Activated CD4-positive, alpha-beta T cell treated with anti-CD3 and anti-CD28 coated beads, Interleukin-2, amount 50 U/mL, for 24 hours (primary cell): ENCODE measurements at places on chromosomes 7 and 10.
A peak's percentile ranks its signal among the peaks of the same experiment; 100 is the strongest.

DNA sequence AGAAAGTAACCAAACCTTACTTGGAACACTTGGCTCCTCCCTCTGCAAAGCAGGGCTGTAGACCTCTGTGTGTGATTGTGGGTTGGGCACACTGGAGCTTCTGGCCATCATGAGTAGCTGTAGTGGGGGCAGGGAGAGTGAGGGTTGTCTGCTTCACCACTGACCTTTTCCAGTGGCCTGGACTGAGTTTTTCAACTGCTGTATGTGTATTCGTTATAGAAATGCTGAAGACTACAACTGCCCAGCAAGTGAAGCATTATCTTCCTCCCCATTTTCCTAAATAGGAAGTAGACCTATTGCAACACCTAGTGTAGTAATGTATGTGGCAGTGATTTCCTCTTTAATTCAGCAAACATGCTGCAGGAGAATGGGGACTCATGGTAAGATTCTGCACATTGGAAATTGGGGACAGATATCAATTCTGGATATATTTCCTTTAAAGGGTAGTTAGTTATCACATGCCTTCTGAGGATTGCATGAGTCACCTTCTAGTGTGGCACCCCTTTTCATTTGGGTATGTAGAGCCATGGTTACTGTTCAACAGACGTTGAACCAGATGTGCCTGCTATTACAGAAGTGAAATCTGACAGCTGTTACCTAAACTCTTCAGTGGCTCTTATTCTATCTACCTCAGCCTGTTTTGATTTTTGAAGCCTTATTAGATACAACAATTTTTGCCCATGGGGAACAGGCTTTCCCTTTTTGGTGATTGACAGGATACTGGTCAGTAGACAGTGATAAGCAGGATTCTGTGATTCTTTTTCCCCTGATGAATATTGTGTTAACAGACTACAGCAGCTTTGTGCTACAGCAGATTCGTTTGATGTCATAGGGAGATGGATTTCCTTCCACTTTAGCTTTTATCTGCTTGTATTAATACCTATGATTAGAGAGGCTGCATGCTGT, 130.9 kb downstream of the SND1 start:
- no peak for DNase-seq

DNA sequence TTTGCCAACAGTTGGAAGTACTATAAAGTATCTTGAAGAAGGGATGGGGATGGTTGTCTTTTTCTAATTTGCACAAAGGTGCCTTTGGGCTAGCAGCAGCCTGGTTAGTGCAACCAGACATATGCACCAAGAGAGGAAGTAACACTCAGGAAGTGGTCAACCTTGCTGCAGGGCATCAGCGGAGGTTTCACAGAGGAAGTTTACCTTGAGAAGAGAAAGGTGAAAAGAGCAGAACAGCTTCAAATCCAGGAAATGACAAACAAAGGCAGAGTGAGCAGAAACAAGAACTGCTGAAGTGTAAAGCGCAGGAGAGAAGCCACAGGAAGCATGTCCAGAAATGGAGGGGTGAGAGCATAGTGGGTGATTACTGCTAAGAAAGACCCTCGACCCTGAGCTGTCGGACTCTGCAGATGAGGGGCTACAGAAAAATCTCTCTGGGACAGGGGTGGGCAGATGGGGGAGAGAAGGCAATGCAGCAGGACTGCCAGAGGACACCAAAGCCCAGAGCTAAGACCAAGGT, 66.9 kb downstream of the STK17A start:
- DNase-seq = peak; percentile 55

- DNase-seq = no peak
Measured at GRCh38 chr7:47818796-47819606, 129.3 kb downstream of the PKD1L1 start.

DNA sequence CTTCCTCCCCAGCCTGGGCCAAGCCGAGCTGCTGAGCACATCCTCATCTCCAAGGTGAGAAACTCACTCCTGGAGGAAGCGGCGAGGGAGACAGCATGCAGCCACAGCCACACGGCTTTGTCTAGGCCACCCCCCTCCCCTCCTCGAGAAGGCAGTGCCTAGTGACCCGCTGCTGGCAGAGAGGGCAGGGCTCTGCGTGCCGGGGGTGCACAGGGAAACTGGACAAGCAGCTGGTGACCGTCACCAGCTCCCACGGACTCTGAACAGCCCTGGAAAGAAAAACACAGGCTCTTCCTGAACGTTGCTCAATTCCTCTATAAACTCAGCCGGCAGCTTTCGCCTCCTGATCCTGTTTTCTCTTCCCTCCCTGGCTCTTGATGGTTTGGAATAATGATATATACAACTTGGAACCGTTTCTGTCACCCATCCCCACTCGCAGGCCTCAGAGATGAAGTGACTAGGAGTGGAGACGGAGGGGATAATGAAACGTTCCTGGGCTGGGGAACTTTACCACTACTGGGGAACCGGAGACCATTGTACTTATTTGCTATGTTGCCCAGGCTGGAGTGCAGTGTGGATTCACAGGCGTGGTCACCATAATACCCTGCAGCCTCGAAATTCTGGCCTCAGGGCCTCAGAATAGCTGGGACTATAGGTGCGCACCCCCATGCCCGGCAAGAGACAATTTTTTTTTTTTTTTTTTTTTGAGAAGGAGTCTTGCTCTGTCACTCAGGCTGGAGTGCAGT, 19.3 kb downstream of the PAPOLB start:
- no peak for DNase-seq

- DNase-seq = no peak
Measured at GRCh38 chr7:107262857-107263256, 94.1 kb downstream of the HBP1 start.

DNA sequence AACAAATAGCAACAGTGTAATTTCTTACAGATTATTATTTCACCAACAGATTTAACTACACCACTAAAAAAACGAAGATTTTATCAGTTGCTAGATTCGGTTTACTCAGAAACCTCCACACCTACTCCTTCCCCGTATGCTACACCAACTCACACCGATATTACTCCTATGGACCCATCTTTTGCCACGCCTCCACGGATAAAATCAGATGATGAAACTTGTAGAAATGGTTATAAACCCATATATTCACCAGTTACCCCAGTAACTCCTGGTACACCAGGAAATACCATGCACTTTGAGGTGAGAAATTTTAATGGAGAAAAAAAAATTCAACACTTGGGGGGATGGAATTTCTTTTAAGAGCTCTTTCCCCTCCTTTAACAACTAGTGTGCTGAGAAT, 92.5 kb downstream of the KMT2E start:
- DNase-seq = no peak

GRCh38 chr10:86364491-86365345, 1.9 kb downstream of the GRID1 start:
- no peak for DNase-seq

DNA sequence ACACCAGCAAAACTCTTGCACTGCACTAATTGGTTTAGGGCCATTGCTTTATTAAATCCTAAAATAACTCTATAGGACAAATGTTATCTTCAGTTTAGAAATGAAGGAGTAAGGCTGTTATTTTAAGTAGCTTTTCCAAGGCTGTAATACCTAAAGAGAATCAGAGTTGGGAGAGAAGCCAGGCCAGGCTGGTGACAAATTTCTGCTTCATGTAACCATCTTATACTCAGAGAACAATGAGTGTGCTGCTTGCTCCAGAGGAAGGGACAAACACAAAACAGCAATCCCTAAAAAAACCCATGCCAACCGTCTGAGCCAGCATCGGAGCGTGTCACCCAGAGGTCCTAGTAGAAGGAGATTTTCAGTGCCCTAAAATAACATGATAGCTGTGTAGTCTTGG, 49.7 kb upstream of the TARP start:
- DNase-seq = no peak

- no peak for DNase-seq
Measured at GRCh38 chr10:50596456-50596855, 27.3 kb downstream of the SGMS1 start.

GRCh38 chr10:119597405-119598186, 832 bp upstream of the TIAL1 start:
- DNase-seq = no peak

DNA sequence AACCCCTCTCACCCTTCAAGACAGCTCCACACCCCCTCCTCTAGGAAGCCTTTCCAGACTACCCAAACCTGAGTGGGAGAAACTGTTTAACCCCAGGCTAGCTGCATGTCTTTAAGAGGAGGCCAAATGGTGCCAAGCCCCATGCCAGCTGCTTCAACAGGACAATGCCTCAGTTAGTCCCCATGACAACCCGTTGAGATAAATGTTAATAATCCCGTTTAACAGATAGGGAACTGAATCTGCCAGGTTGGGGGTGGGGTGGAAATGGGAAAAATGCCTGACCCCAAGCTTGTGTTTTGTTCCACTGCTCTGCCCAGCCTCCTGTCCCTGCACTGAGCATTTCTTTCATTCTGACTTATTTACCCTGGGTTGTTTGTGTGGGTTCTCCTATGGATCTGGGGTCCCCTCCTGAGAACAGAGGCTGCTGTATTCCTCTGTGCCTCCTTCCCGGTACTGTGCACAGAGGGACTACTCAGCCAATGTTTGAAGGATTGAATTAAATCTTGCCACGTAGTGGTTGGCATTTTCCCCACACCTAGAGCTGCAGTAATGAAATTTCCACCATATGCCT, 452.6 kb upstream of the ZMIZ1 start:
- DNase-seq = no peak

- no peak for DNase-seq
Measured at GRCh38 chr7:70579397-70580097, 552.4 kb upstream of the GALNT17 start.

DNA sequence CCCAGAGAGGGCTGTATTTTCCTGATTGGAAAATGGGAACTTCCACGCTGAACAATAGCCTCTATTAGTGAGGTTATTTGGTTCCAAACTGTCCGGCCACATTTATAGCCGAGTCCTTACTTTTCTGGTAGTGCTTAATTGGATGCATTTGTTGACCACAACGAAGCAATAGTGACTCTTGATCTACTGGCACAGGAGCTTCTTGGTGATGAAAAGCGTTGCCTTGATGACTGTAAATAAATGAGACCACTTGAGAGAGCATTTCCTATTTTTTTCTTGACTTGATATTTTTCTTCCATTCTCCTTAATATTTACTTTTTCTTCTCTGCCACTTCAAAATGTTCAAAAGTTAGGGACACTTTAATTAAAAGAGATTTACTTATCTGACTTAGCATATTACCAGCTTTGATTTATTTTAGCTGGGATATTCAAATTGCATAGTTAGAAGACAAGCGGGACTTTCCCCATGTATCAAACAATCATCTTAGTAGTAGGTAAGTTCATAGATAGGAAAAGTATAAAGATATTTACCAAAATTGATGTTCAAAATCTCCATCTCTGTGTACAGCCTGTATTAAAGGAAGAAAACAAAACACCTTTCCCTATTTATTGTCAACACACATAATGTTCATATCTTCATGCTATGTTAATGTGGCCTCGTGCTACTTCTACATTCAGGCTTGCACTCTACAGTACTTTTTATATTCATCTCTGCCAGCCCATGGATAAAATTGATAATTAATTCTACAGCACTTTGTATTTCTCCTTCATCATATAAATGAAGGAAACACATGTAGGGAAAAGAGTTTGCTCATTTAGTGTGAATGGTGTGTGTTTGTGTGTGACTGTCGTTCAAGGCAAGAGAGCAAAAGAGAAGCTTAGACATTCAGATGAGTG, 5.1 kb upstream of the SP8 start:
- no peak for DNase-seq

- no peak for DNase-seq
Measured at GRCh38 chr10:72257051-72257892, 16.5 kb upstream of the DDIT4 start.

- no peak for DNase-seq
Measured at GRCh38 chr7:91959023-91959422, 18.4 kb downstream of the AKAP9 start.

GRCh38 chr10:86255405-86256251, 111.0 kb downstream of the GRID1 start:
- DNase-seq = no peak

GRCh38 chr10:13100349-13101294, 659 bp downstream of the OPTN start:
- peak; percentile 4 for DNase-seq

GRCh38 chr7:94492601-94493000, 17.0 kb upstream of the CASD1 start:
- no peak for DNase-seq

- no peak for DNase-seq
Measured at GRCh38 chr7:99001482-99002147, 123.3 kb downstream of the TRRAP start.

GRCh38 chr10:59833810-59834209, 72.5 kb downstream of the CCDC6 start:
- DNase-seq = no peak

GRCh38 chr10:84511106-84511505, 182.7 kb downstream of the CCSER2 start:
- no peak for DNase-seq

- DNase-seq = no peak
Measured at GRCh38 chr7:116162992-116163391, 47.3 kb upstream of the TES start.

- DNase-seq = no peak
Measured at GRCh38 chr7:39952803-39953202, 2.7 kb downstream of the CDK13 start.

DNA sequence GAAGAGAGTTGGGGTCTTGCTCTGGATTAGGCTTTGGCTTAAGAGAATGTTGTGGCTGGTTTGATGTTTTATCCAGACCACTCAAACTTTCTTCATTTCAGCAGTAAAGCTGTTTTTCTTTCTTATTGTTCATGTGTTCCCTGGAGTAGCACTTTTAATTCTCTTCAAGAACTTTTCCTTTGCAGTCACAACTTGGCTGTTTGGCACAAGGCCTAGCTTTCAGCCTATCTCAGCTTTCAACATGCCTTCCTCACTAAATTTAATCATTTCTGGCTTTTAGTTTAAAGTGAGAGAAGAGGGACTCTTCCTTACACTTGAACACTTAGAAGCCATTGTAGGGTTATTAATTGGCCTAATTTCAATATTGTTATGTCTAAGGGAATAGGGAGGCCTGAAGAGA, 18.1 kb downstream of the CCDC126 start:
- DNase-seq = no peak

- DNase-seq = no peak
Measured at GRCh38 chr10:35369049-35369611, 32.8 kb downstream of the CCNY start.

GRCh38 chr7:112136271-112137008, 69.8 kb downstream of the DOCK4 start:
- DNase-seq = no peak

DNA sequence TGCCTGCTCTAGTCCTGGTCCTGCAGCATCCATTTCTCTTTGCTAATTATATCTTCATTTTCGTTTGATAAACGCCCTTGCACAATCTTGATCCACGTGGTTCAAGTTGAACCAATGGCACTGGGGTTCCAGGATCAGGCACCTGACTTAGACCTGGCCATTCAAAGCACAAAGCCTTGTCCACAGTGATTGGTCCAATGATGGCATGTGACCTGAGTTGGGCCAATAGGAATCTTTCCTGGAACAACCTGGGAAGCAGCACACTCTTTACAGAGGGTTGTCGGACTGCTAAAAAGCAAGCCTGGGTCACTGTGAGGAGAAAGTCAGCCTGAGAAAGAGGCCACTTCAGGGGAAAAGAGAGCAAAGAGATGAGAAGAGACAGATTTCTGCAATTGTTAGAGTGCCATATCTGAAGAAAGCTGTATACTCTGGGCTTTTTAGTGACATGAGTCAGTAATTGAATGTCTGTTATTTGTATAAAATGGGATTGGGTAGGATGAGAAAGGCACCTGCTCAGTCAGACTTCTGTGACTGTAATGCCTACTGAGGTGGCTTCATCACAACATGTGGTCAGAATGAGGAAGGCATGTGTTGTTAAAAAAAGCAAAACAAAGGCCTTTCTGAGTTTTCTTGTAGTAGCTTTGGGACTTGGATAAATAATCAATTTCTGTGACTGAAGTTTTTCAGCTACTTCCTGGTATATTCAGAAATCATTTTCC, 4.4 kb upstream of the STEAP4 start:
- no peak for DNase-seq
